ENCODE measurements at places on chromosomes 1 and 21. TPM values are rescaled to one million over a fixed set of nuclear protein-coding genes. Genes with fewer than 3 reads are reported as not detected.

GRCh38 chr1:194710671-194711070, 1524.3 kb upstream of the B3GALT2 start:
- peak; percentile 17 for DNase-seq

- DNase-seq, result no peak
These were observed 25.2 kb upstream of the CDCA8 start for GRCh38 chr1:37667023-37667671.

DNA sequence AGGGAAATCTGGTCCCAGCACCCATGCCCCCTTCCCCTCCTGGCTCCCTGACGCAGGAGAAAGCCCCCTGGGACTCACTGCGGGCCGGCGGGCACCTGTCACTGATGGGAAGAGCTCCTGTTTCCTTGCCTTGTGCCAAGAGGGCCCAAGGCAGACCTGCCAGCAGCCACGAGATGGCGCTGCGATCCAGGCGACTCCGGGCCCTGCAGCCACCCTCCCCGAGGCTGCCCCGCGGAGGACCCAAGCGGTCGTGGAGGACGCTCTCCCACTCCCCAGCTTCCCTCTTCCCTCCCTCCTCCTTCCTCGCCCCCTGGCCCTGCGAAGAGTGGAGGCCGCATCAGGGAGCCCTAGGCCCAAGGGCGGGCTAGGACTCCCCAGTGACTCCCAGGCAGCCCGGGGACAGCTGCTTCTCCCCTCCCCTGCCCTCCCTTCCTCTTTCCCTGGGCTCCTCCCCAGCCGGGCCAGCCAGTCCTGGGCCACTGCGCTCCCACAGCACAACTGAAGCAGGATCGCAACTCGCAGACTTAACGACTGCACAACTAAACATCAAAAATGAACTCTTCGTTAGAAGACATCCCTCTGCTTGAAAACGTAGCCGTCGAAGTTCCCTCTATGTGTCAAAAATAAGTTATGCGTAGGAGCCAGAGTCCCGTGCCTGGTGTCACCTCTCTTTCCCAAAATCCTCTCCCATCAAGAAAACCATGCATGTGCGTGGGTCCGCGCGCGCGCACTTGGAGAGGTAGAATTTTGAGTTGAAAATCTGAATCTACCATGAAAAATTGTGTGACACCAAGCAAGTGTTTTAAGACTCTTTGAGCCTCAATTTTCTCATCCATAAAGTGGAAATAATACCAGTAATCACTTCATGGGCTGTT, 34.2 kb downstream of the BATF3 start:
- peak; percentile 90 for DNase-seq

- no peak for DNase-seq
These were observed 71.4 kb downstream of the USP1 start for GRCh38 chr1:62508187-62508758.

GRCh38 chr1:233584931-233585330, 29.0 kb upstream of the KCNK1 start:
- no peak for DNase-seq

GRCh38 chr1:79188337-79188736, 181.8 kb upstream of the ADGRL4 start:
- DNase-seq, result no peak

DNA sequence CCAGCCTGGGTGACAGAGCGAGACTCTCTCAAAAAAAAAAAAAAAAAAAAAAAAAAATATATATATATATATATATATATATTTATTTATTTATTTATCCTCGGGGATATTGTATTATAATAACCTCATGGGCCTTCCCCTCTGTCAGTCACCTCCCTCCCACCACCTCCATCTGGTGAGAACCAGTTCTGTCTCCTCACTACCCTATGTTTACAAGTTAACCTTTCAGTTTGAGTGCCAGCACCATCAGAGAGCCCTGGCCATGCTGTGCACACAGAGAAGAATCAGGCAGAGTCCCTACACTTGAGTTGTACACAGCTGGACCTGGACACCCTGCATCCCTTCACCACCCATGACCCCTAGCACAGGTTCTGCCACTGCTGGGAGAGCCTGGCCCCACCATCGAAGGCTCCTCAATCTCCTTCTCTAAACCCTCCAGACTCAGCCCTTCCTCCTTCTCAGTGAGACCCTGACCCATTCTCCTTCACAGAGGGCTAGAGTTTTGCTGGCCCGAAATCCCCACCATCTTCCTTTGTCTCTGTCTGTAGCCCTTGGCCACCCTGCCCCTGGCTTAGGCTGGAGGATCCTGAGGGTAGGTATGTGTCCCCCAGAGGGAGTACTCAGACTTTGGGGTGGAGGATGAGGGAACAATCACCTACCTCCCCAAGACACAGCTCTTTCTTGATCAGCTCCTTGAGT, 1.2 kb downstream of the S100A5 start:
- DNase-seq, result no peak

GRCh38 chr1:151897991-151898431, 11.3 kb downstream of the THEM4 start:
- DNase-seq, result no peak

DNA sequence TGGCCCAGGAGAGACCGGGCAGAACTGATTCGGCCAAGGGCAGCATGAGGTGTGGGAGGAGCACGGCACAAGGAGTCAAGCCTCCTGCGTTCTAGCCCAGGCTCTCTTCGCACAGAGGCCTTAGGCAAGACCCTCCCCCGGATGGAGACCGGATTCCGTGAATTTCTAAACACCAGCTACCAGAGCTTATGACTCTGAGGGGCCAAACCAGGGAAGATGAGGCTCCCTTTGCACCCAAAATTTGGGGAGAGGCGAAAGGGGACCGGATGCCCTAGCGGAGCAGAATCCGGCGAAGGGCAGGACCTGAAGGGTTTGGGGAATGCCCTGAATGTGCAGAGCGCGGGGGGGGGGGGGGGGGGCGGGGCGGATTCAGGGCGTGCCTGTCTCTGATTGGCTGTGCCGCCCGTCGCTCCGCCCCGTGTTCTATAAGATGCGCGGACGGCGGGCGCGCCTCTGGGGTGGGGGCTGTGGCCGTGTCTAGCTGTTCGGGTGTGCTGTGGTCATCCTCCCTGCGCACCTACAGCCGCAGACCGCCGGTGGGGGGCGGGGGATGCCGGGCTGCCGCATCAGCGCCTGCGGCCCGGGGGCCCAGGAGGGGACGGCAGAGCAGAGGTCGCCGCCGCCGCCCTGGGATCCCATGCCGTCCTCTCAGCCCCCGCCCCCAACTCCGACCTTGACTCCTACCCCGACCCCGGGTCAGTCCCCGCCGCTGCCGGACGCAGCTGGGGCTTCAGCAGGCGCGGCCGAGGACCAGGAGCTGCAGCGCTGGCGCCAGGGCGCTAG, at the start of gene TRNP1:
TSS of gene TRNP1 (plus strand) at position 456 of the 783 bp plus-strand sequence. CDS start at position 551, 95 bp downstream.
- DNase-seq, result peak; percentile 89

RGS8 gene
- total RNA-seq, result not detected

LRRIQ3 gene
- 0.43 TPM for total RNA-seq

HMCN1 gene
- 5.7 TPM for total RNA-seq

GNG5 gene
- total RNA-seq, result 174 TPM

CD46 gene
- total RNA-seq, result 86.0 TPM
